Daoy (cell line): ENCODE measurements at places on chromosomes 5 and 9. TPM values are rescaled to one million over a fixed set of nuclear protein-coding genes. Genes with fewer than 3 reads are reported as not detected.

DNA sequence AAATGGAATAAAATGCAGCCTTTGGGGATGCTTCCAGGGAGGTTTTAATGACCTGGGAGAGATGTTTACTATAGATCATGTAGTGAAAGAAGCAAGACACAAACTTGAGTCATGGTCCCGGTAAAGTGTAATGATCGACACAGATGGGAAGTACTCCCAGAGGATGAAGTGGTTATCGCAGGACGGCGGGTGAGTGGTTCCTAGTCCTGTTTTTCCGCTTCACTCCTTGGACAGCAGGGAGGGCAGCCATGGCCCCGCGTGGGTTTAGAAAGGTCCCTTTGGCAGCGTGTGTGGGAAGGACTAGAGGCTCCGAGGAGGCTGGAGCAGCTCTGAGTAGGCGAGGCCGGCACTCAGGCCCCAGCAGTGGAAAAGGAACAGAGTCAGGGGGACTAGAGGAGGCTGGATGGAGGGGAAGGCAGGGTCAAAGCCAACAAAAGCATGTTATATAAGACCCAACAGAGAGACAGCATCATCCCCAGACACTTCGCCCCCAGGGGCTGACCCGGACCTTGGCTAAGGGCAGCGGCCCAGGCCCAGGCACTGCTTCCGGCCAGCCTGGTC lies 49.2 kb upstream of the STXBP1 start:
- DNase-seq, result peak; percentile 84

DNA sequence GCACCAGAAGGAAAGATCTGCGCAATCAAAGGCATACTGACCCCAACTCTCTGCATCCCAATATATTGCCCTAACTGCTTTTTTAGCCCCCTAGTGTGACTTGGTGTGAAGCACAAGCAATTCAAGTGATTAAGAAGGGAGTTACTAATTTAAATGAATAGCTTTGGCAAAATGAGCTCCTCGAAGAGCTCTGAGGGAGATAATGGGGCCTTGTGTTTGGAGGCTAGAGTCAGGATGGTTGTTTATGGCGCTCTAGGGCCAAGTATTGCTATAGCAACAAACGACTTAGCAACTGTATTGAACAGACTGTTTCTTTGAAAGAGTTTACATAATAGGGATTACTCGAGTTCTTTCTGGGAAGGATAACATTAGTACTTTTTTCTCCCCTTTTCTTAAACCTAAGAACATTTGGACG lies 11.5 kb upstream of the C5orf58 start:
- DNase-seq, result no peak

DNA sequence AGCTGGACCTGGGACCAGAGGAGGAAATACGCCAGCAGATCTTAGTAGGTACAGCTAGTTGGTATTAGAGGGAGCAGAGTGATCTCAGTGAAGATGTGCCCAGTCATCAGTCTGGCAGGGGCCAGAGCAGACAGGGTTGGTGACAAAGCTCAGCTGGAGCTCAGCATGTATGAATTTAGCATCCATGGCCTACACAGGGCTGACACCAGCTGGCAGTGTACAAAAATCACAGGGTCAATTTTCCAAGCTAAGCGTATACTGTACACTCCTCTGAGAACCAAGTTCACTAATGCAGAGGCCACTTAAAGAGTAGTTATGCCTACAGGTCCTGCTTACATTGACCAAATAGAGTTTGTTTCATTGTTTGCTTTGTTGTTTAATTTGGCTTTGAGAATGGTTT lies 146.6 kb downstream of the SLC24A2 start:
- no peak for DNase-seq

DNA sequence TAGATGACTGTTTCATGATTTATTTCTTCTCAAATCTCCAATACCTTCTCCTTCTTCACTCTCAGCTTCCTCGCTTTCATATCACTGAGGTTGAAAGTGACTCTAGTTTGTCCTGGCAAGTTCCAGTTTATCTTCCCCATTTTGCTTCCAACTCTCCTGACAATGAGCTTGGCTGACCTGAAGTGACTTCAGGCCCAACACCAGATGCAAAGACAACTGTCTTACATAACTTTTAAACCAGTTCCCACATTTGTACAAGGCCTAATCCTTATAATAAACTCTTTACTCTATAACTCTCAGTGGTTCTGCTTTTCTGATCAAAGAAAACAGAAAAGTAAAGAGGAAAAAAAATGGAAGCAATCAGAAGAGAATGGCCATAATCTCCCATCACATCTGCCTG lies 22.0 kb downstream of the GNG10 start:
- no peak for DNase-seq

Gene TEK
- total RNA-seq, result 9.3 and 11.3 TPM in 2 replicates

Gene PROB1
- total RNA-seq, result 0.09 and 0.17 TPM in 2 replicates

Gene PPP3R2
- not detected in 2 replicates for total RNA-seq

Gene IL7R
- total RNA-seq, result 42.5 and 45.6 TPM in 2 replicates

Gene HINT1
- 346 and 408 TPM in 2 replicates for total RNA-seq

Gene PCA3
- 0.06 TPM in 1 of 2 replicates, not detected in the other for total RNA-seq
